ENCODE measurements at places on chromosomes 4 and X. TPM values are rescaled to one million over a fixed set of nuclear protein-coding genes. Genes with fewer than 3 reads are reported as not detected.

ASB5 gene
- total RNA-seq: not detected

MYOZ2 gene
- not detected for total RNA-seq

CASK gene
- 116 TPM for total RNA-seq

SSX3 gene
- total RNA-seq: not detected

TIGD4 gene
- 0.30 TPM for total RNA-seq

TMPRSS11A gene
- total RNA-seq: not detected

HHIP gene
- 0.59 TPM for total RNA-seq

All from smooth muscle cell of the umbilical artery (primary cell).